T-helper 9 cell (primary cell): ENCODE measurements at places on chromosomes 13 and 19.

DNA sequence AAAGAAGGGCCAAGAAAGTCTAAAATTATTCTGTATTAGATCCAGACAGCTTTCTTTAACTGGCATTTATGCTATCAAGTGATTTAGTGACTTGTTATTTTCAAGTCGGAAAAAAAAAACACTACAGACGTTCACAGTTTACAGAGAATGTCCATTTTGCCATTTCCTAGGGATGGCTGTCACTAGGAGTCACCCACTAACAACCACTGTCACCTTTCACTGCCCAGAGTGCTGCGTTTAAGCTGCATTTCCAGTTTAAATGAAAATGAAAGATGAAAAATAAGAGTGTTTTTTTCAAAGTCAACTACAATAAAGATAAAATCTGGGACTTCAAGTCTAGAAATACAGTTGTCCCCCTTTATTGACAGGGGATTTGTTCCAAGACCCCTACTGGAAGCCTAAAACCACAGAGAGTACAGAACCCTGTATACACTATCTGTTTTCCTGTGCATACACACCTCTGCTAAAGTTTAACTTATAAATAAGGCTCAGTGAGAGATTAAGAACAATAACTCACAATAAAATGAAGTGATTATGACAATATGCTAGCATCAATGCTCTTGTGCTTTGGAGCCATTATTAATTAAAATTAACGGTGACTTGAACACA, 112.5 kb downstream of the SACS start:
- DNase-seq = no peak

- DNase-seq = no peak
These were observed 194.6 kb downstream of the POSTN start for GRCh38 chr13:37403776-37404527.

DNA sequence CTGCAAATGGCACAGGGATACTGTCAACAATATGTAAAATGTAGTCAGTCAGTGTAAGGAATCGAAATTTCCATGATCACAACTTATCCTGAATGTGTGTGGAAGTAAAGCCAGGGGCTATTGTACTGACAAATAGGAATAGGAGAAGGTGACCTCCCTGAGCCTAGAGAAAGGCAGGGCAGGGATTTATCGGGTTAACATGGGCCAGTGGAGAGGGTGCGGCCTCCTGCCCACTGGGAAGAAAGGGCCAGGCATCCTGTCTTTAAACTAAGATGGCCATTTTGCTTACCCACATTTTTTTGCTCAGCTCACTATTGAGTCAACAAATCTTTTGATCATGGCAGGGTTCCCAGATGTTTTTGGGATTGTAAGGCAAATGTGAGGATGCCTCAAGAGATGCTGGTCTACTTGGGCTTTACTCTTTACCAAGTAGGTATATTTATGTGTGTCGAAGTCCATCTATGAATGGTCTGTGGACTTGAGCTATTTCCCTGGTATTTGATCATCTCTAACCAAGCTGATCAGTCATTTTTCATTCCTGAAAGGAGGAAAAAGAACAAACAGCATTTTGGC, 116.6 kb upstream of the RNF113B start:
- no peak for DNase-seq

DNA sequence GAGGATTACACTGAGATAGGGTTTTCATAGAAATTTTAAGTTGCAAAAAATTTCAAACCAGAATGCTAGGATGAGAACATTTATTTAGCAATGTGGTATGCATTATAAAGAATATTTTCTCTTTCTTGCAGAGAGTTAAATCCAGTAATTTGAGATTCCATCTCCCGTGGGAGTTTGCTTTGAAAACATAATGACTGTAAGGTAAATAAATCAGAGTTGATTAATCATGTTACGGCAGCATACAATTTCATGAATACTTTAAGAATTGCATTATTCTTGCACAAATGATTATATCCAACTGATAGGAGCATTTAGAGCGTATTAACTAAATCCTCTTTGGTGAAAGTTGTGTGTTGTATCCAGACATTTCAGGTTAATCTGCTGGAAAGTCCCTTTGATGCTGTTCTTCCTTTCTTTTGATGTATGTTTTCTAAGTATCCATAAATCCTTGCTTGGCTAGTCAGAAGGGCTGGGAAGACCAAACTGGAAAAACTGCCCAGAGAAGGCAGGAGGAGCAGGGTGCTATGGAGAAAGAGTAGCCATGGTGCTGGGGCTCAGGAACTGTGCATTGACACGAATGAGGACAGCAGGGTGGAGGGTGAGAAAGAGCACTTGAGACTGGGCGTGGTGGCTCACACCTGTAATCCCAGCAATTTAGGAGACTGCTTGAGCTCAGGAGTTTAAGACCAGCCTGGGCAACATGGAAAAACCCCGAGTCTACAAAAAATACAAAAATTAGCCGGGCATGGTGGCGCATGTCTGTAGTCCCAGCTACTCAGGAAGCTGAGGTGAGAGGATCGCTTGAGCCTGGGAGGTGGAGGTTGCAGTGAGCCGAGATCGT, 4.8 kb upstream of the GJA3 start:
- DNase-seq = no peak

- no peak for DNase-seq
These were observed 223.1 kb downstream of the MZT1 start for GRCh38 chr13:72504131-72504841.

- DNase-seq = no peak
These were observed 687.0 kb downstream of the EFNB2 start for GRCh38 chr13:105848494-105848893.

DNA sequence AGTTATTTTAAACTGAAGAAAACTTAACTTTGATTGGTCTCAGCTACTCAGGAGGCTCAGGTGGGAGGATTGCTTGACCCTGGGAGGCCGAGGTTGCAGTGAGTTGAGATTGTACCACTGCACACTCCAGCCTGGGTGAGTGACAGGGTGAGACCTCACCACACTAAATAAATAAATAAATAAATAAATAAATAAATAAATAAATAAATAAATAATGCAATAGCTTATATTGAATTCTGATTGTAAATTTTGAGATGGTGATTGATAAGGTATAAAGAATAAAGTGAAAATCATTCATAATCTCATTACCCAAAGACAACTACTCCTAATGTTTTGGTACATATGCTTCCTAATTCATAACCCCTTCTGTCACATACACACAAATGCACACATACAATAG, 58.1 kb downstream of the TUBA3C start:
- no peak for DNase-seq

DNA sequence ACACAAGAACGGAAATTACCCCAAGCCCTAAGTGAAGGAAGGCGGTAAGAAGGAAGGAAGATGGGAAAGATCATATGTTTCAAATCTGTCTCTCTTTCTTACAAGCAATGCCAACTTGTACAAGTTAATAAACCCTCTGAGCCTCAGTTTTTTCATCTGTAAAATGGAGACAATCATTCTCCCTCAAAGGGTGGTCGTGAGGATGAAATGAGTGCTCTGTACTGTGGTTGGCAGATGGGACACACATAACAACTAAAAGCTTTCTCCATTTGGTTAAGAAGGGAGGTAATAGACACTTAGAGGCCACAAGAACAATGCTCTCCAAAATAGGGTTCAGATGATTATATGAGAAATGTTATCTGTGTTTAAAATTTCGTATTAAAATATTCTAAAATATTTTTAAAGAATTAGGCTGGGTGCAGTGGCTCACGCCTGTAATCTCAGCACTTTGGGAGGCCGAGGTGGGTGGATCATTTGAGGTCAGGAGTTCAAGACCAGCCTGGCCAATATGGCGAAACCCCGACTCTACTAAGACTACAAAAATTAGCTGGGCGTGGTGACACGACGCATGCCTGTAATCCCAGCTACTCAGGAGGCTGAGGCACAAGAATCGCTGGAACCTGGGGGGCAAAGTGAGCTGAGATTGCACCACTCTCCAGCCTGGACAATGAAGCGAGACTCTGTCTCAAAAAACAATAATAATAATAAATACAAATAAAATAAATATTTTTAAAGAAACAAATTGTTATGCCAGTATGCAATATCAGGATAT, 89.7 kb downstream of the STARD13 start:
- no peak for DNase-seq

- no peak for DNase-seq
These were observed 19.0 kb downstream of the CHST8 start for GRCh38 chr19:33640773-33641172.

DNA sequence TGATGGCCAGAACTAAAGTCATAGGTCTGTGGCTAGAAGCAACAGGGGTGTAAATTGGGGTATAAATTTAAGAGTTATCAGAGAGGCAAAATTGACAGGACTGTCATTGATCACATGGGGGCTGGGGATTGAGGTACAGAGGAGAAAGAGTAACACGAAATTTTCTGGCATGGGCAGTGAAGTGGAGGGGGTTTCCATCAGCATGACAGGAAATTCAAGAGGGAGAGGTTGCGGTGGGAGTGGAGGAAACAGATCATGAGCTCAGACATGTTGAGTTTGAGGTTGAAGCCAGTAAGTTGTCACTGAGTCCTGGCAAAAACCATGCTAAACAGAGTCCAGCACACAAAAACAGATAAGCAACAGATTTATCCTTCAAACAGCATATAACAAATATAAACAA, 192.1 kb upstream of the TSC22D1 start:
- no peak for DNase-seq

DNA sequence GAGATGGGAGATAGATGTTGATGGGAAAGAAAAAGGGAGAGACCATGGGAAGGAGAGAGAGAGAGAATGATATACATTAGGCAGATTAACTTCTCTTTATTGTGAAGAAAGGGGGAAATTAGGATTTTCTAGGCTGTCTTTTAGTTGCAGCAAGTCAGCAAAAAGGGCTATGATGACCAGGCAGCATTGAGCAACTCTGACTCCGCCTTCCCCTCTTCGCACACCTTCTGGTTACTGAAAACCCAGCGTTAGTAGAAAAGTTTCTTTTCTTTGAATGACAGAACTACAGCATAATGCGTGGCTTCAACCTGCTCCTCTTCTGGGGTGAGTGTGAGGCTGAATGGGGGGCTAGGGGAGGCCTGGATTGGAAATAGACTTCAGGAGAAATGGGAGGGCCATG, at the start of gene ADGRE1:
TSS of gene ADGRE1 (plus strand) at position 264 of the 400 bp plus-strand sequence. CDS start at position 294, 30 bp downstream.
- DNase-seq = no peak

GRCh38 chr19:805166-805551, 7.9 kb downstream of the PTBP1 start:
- no peak for DNase-seq

DNA sequence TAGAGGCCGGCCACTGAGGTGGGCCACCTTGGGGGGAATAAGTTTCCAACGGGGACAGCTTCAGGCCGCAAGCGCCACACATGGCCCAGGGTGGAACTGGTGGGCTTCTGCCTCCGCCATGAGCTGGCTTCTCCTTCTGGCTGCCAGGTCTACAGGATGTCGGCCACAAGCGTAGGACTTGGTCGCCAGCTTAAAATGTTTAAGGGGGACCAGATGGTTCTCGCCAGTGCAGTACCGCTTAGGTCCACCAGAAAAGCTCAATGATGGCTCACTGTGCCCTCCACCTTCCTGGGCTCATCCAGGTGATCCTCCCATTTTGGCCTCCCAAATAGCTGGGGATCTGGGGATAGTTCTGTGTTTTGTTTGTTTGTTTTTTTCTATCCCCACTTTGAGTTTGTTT, 38.7 kb upstream of the ZNF254 start:
- DNase-seq = no peak
